Stimulated activated CD4-positive, alpha-beta T cell treated with anti-CD3 and anti-CD28 coated beads, Interleukin-1b, Interleukin-23, amount 100 ng/mL, for 1 hour (primary cell): ENCODE measurements at places on chromosomes 1 and 21.
A peak's percentile ranks its signal among the peaks of the same experiment; 100 is the strongest.

DNA sequence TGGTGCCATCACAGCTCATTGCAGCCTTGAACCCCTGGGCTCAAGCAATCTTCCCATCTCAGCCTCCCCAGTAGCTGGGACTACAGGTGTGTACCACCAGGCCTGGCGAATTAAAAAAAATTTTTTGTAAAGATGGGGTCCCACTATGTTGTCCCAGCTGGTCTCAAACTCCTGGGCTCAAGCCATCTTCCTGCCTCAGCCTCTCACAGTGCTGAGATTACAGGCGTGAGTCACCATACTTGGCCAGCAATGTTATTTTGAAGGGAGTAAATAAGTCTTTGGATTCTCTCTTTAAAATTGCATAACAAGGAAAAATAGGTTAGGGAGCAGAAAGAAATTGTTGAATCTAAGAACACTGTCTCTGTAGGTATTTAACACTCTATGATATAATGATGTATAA is 111.3 kb downstream of the RPS6KC1 start:
- no peak for DNase-seq

DNA sequence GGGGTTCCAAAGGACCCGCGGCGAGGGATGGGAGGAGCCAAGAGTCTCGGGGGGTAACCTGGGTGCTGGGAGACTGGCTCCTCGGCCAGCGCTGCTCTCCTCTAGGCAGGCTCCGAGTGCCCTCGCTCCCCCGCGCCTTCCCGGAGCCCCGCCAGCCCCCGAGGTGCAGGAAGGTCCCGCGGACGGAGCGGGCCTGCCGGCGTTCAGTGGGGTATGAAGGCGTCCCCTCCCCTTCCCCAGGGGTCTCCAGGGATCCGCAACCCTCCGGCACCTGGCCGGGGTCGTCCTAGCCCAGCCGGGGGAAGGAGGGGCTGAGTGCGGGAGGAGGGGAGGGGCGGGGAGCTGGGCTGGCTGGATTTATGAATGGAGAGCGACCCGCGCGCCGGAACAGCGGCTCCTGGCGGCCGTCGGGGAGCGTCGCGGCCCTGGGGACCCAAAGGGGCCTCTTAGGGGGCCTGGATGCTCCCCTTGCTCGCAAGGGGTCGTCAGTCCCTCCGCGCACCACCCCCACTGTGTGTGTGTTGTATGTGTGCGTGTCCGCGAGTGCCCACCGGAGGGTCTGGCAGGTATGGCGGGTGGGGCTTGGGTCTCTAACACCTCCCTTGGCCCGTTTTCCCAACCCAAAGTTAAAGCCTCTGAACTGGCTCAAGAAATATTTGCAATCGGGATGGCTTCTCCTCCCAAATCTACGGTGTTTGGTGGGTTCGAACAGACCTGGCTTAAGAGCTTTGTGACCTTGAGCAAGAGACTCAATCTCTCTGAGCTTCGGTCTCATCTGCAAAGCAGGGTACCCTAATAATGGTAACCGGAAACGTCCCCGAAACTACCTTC is 642 bp downstream of the HCRTR1 start:
- peak; percentile 30 for DNase-seq

- DNase-seq, result no peak
Measured at GRCh38 chr1:3522112-3522511, 67.6 kb downstream of the ARHGEF16 start.

GRCh38 chr1:41021526-41022308 is at the start of gene SLFNL1:
Gene SLFNL1 (minus strand): TSS chr1:41021725. CDS start chr1:41020660, 1,065 bp downstream.
- no peak for DNase-seq

DNA sequence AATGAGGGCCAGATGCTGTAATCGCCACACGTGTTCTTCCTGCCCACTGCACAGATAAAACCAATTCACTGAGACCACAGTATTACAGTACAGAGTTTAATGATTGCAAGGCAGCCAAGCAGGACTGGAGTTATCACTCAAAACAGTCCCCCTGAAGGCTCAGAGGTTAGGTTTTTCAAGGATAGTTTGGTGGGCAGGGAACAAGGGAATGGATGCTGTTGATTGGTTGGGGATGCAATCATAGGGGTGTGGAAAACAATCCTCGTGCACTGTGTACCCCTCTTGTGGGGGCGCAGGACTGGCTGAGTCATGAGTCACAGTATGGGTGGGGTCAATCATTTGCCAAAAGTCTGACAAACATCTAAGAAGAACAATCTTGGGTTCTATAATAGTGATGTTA is 12.4 kb upstream of the USP1 start:
- DNase-seq, result no peak

GRCh38 chr1:203473781-203474305 is 1.8 kb upstream of the PRELP start:
- DNase-seq, result no peak

GRCh38 chr21:14056771-14057191 is 154.0 kb downstream of the LIPI start:
- no peak for DNase-seq
